ENCODE measurements at places on chromosomes 4 and X.

DNA sequence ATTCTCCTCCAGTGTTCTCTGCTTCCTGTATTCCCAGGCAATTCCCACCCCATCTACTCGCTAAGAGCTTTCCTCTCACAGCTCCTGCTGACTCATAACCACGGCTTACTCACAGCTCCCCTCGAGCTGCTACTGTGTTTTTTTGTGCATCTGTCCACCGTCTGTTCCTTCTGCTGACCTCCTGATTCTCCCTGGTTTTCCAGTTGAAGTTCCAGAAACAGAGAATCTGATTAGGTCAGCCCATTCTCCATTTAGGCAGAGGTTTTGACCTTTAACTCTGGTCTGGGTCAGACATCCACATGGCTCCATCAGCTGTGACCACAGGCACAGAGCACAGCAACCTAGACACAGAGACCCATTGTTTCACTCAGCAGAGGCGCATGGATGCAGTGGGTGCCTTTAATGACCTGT, 5.5 kb upstream of the SMIM20 start:
- DNase-seq, result no peak

- no peak for DNase-seq
These were observed 12.8 kb upstream of the AKAP17A start for GRCh38 chrX:1578511-1579173.

GRCh38 chr4:53633608-53634007, 42.3 kb upstream of the LNX1 start:
- DNase-seq, result no peak

GRCh38 chrX:56757327-56757726, 28.3 kb downstream of the NBDY start:
- DNase-seq, result no peak

- DNase-seq, result peak; percentile 5
These were observed 174.8 kb upstream of the KLF3 start for GRCh38 chr4:38489011-38489861.

DNA sequence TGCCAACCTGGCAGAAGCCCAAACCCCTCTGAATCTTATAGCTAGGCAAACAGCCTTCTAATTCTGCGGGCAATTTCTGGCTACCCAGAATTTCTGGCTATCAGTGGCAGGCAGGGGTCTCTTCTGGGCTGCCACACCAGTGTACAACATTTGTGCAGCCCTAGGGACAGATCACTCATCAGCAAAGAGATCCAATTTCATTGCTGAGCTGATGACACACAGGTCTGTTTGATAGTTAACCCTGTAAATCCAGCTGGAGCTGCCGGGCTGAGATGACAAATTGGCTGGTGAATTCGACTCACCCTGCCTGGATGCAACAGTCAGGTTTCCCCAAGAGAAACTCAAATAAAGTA, 2.4 kb downstream of the MID1 start:
- no peak for DNase-seq

DNA sequence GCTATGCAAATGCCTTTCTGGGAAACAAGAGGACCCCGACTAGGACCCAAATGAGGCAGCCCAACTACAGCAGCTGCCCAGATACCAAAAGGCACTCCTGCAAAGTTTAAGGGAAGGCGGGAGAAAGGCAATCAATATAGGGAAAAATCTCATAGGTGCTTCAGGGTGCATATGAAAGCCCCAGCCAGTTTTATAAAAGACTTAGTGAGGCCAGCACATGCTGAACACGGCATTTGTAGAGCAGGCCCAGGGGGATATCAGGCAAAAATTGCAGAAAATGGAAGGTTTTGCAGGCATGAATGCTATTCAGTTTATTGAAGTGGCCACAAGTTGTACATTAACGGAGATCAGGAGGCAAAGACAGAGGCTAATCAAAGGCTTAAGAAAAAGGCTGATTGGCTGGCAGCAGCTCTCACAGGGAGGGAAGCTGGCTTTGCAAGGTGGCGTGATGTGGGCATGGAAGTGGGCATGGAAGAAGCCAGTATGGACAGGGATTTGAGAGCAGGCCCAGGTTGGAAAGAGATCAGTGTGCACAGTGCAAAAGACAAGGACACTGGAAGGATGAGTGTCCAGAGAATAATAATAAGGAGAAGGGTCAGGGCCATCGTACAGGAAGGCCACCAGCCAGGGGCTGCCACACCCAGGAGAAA, 37.7 kb upstream of the UGT2B7 start:
- DNase-seq, result no peak
